Activated CD4-positive, alpha-beta T cell treated with anti-CD3 and anti-CD28 coated beads, Interleukin-2, amount 50 U/mL, for 48 hours (primary cell): ENCODE measurements at places on chromosomes 3 and 15.

- no peak for DNase-seq
Observed at GRCh38 chr3:194169595-194169994, 33.6 kb downstream of the HES1 start.

- DNase-seq, result no peak
Observed at GRCh38 chr3:25555695-25556437, 108.8 kb downstream of the TOP2B start.

GRCh38 chr3:48899273-48899672 is 591 bp upstream of the SLC25A20 start:
- peak; percentile 21 for DNase-seq

- no peak for DNase-seq
Observed at GRCh38 chr3:15499536-15499935, 22.0 kb downstream of the COLQ start.

- DNase-seq, result peak; percentile 74
Observed at GRCh38 chr3:69197922-69198530, 75.6 kb upstream of the LMOD3 start.
